ENCODE measurements at places on chromosomes 3 and 15.

DNA sequence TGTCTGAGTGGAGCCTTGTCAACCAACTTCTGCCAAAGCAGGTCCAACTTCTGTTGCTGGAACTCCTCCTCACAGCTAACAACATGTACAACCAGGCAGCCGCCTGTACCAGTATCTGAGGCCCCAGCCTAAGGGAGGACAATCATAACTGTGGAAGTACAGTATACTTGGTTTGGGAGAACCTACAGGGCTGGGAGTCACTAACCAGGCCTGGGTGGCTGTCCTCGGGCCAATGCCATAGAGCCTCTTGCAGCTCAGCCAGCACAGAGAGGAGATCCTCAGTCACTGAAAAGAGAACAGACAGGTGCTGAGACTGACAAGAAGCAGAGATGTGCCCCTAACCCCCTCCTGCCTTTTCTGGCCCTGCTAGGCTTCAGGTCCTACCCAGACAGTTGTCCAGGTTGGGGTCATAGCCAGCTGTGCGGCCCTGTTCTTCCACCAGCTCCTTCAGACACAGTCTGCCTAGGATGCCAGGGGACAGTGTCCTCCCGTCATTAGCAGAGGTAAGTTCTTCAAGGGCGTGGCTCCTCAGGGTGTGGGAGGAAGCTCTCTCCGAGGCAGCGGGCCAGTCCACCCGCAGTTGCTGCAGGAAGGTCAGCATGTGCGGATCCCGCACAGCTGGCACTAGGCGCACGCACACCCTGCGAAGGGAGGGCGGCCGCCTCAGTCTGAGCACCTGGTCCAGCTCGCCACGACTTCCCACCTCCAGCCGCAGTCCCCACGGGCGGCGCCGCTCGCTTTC is 980 bp downstream of the DALRD3 start:
- DNase-seq, result no peak

DNA sequence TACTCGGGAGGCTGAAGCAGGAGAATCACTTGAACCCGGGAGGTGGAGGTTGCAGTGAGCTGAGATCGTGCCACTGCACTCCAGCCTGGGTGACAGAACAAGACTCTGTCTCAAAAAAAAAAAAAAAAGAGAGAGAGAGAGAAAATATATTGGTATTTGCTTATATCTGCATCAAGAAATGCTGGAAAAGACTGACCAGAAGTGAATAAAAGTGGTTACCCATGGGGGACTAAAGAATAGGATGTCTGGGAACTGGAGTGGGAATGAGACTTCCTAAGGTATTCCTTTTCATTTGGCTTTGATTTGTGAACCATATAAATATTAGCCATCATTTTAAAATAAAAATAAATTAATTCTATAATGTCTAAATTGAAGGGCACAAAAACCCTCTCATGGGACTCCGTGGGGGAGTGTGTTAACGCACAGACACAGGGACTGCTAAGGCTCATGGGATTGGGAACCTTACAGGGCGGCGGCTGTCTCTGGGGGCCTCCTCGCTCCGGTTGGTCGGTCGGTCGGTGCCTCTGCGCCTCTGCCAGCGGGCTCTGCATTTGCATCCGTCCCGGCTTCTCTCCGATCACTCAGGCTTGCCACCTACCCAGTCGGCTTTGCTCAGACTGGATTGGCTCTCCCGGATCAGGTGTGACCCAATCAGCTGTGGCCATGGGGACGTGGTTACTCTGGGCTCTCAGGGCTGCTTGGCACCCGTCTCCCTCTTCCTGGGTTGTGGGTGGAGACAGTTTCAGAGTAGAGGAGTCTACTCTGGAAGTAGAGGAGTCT is 12.7 kb upstream of the TSPAN3 start:
- peak; percentile 45 for DNase-seq

- no peak for DNase-seq
These were observed 307.8 kb downstream of the BCHE start for GRCh38 chr3:165529451-165529850.

GRCh38 chr3:71487418-71487817 is 96.1 kb downstream of the FOXP1 start:
- no peak for DNase-seq

- no peak for DNase-seq
These were observed 29.0 kb downstream of the ANP32A start for GRCh38 chr15:68791431-68792283.

GRCh38 chr3:186915806-186916796 is 14.2 kb upstream of the ST6GAL1 start:
- DNase-seq, result no peak

DNA sequence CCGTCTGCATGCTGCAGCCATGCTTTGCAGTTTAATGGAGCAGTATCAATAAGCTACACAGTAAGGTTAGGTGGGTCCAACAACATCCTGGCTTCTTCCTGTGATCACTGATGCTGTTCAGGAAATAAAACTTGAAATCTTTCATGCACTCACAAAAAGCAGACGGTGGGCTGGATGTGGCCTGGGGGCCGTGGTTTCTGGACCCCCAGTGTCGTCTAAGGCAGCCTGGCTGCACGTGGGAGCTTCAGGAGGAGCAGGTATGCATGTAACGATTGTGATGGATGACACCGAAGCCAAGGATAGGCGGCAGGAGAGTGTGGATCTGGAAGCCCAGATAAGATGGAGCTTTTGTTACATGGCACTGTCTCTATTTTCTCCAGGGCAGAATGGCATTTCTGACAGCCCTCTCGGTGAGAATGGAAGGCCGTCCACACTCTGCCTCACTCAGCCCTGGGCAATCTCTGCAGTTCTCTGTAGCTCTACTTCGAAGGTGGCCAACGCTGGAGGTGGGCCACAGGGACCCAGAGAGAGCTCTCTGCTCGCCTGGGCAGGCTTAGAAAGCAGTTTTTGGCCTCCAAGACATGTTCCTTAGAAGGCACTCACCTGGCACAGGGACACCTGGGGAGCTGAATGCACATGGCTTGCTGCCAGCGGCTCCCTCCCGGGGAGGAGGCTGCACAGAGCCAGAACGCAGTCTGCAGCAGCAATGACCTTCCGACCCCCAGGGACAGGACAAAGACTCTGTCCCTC is 46.4 kb upstream of the IQSEC1 start:
- DNase-seq, result no peak

DNA sequence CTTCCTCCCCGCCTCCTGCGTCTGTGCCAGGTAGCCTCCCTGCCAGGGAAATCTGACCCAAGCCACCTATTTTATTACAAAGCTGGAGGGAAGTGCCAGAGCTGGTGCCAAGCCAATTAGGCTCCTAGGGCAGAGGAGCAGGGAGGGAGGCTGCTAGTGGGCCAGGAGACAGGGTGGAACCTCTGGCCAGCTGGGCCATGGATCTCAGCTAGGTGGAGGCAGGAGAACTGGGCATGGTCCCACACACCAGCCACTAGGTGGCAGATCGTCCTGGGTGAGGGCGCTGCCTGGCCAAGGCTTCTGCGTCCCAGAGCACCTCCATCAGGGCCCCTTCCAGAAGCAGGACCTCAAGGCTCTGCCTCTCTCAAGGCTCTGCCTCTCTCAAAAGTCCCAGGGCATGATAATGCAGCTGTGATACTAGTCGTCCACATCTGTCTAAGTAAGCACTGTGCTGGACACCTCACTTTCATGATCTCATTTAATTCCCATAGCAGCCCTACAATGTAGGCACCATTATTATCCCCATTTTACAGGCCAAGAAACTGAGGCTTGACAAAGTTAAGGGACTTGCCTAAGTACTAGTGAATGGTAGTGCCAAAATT is 4.5 kb upstream of the RFT1 start:
- DNase-seq, result no peak

All from kidney epithelial cell (primary cell).